SHP77 (cell line): ENCODE measurements at places on chromosomes 11 and 22.
A peak's percentile ranks its signal among the peaks of the same experiment; 100 is the strongest.

- peak; percentile 53 for DNase-seq
Measured at GRCh38 chr22:42661985-42662831, 13.0 kb upstream of the CYB5R3 start.

GRCh38 chr11:109309153-109309552, 112.8 kb upstream of the C11orf87 start:
- DNase-seq, result peak; percentile 80

DNA sequence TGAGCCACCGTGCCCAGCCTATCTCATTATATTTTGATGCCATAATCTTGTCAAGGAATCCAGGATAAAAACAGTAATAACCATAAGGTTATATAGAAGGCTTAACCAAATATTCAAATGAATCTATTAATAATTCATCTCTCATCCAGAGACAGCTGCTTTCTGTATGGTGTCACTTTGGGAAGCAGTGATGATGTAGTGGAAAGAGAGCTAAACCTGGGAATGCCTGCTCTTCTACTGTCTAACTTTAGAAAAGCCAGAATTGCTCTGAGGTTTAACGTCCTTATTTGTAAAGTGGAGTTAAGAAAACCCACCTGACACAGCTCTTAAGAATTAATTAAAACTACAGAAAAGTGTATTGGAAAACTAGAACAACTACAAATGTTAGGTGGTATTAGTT, 29.3 kb upstream of the OR10D3 start:
- no peak for DNase-seq

DNA sequence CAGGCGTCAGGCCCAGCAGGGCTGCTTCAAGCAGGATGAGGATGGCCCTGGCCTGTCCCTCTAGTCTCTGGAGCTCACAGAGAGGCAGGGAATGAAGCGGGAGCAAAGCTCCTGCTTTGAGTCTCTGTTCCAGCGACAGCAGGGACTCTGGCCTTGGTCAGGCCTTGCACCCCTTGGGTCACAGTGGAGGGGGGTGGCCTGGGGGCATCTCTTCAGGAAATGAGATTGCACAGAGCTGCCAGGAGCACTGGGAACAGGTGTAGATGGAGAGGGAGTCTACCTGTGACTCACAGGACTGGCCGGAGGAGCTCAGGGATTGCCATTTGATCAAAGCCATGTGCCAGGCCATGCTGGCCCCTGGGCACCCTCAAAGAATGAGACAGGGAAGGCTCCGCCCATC, 1.6 kb downstream of the ANO1 start:
- no peak for DNase-seq

- DNase-seq, result no peak
Measured at GRCh38 chr11:45658292-45658991, 7.0 kb downstream of the CHST1 start.
